H4 (cell line): ENCODE measurements at places on chromosomes 7 and 10. TPM values are rescaled to one million over a fixed set of nuclear protein-coding genes. Genes with fewer than 3 reads are reported as not detected.
A peak's percentile ranks its signal among the peaks of the same experiment; 100 is the strongest.

DNA sequence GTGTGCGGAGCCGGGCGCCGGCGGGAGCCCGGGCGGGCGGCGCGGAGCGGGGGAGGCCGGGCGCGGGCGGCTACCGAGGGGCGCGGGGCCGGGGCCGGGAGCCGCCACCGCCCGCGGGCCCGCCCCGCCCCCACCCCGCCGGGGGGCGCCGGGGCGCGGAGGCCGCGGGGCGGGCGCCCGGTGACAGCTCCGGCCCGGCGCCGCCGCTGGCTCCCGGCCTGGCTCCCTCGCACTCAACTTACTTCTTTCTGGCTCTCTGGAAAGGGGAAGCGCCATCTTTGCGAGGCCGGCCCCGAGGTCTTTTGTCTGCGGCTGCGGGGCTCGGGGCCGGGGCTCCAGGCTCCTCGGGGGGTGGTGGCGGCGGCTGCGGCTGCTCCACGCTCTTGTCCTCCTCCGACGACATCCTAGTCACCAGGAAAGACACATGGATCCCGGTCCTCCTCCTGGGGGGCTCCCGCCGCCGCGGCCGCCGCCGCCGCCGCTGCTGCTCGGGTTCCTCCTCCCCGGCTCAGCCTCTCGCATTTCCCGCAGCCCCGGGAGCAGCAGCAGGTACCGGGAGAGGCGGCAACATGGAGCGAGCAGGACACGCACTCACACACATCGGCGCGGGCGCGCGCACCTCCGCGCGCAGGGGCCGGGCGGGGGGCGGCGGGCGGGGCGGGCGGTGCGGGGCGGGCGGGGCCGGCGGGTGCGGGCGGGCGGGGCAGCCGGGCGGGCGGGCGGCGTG is at the start of gene KMT2C:
Gene KMT2C, minus strand, starts transcription at position 620 of the 727 bp plus-strand sequence. Its CDS starts 217 bp downstream, at position 403.
- peak; percentile 28 for DNase-seq

- DNase-seq = no peak
These were observed 34.0 kb upstream of the SFTPD start for GRCh38 chr10:79982861-79983260.

The C10orf62 gene
- not detected in 2 replicates for total RNA-seq

The DEPP1 gene
- 31.7 and 44.2 TPM in 2 replicates for total RNA-seq

GRCh38 chr7:46080595-46081159 is 159.6 kb upstream of the IGFBP3 start:
- no peak for DNase-seq

- no peak for DNase-seq
These were observed 356.9 kb downstream of the DNAJB6 start for GRCh38 chr7:157693521-157694375.

GRCh38 chr10:12909836-12910185 is 91.7 kb downstream of the CCDC3 start:
- DNase-seq = no peak
